ENCODE measurements at places on chromosomes 2 and 18. TPM values are rescaled to one million over a fixed set of nuclear protein-coding genes. Genes with fewer than 3 reads are reported as not detected.

DNA sequence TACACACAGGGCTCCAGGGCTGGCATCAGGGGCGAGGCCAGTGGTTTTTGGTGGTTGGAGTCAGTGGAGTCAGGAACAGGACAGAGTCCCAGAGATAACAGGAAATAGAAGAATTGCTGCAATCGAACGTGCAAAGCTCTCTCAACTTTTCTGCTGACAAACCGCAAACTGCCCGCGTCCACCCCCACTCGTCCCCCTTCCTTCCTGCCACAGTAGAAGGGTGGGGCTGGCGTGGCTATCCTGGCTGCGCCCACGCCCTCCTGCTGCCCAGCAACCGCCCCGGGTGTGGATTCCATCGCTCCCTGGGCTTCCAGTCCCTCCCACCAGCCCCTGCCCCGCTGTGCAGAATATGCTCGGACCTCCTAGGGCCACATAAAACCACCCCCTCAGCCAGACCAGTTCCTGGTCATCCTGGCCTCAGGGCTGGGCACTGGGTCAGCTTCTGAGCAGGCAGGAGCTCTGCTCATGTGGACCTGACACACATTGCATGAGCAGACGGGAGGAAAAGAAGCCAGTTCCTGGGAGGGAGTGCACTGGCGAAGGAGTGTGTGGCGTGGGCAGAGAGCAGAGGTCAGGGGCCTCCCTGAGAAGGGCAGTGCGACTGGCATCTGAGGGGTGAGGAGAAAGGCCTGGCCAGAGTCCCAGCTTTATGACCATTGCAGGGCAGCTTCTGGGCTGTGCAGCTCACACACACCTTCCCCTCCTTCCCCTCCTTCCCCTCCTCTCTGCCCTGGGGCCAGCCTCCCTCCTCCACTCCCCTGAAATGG lies 85.4 kb upstream of the ATG16L1 start:
- no peak for DNase-seq

DNA sequence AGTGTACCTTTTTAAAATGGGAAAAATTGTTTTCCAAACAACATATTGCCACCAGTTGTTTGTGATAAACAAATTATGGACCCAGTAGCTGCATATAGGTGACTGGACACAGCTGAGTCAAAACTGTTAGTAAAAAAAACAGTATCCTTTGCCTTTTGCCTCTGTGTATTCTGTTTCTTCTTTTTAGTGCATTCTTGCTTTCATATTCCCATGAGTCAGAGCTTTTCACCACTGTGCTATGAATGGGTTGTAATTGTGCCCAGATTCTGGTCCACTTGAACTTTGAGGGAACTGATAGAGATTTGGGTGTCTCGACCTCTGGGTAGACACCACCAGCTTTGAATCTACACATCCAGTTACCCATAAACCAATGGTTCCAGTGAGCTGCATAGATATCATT lies 1441.9 kb upstream of the ZEB2 start:
- DNase-seq = no peak

DYNAP gene
- not detected for polyA plus RNA-seq

SERPINB12 gene
- polyA plus RNA-seq = not detected
